Activated T-cell treated with anti-CD3 and anti-CD28 coated beads, Interleukin-2, amount 50 U/mL, for 72 hours (primary cell): ENCODE measurements at places on chromosomes 11 and 22. TPM values are rescaled to one million over a fixed set of nuclear protein-coding genes. Genes with fewer than 3 reads are reported as not detected.

DNA sequence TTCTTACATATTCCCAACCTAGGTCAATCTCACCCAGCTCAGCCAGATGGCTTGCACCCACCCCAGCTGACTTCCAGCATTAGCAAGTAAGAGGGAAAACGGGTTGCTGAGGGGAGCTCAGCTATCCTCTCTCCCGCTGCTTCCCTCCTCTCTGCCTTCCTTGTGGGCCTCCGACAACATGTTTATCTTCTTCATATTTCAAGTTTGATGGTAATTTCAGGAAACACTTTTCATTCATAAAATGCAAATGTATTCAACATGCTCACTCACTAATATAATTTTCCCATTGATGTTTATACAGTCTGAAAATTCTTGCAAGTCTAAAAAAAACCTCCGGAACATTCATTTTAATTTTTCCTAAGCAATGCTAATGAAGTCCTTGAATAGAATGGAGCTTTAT is 372.5 kb upstream of the B3GAT1 start:
- no peak overlapping the region for H3K4me3 ChIP-seq
- H3K27me3 ChIP-seq = peaks cover 30% of the 10 kb centered on the region
- DNase-seq = no peak
- H3K4me1 ChIP-seq = no peaks in the 10 kb centered on the region
- no peaks in the 10 kb centered on the region for H3K36me3 ChIP-seq

GRCh38 chr11:2535673-2536439 is 91.0 kb downstream of the KCNQ1 start:
- no peak for DNase-seq
- peaks cover 15% of the 10 kb centered on the region for H3K4me1 ChIP-seq
- no peak overlapping the region for H3K27ac ChIP-seq
- no peaks in the 10 kb centered on the region for H3K36me3 ChIP-seq
- H3K4me3 ChIP-seq = no peak overlapping the region

The SMTNL1 gene
- total RNA-seq = not detected

GRCh38 chr11:17991783-17992433 is 20.9 kb downstream of the SERGEF start:
- no peaks in the 10 kb centered on the region for H3K4me1 ChIP-seq
- peak; percentile 45 for DNase-seq
- H3K4me3 ChIP-seq = no peak overlapping the region
- no peak overlapping the region for H3K27ac ChIP-seq

- H3K4me3 ChIP-seq = no peak overlapping the region
- no peak overlapping the region for H3K27ac ChIP-seq
- peaks cover 6% of the 10 kb centered on the region for H3K36me3 ChIP-seq
- no peak for DNase-seq
These were observed 3.6 kb downstream of the MLC1 start for GRCh38 chr22:50081426-50082196.

DNA sequence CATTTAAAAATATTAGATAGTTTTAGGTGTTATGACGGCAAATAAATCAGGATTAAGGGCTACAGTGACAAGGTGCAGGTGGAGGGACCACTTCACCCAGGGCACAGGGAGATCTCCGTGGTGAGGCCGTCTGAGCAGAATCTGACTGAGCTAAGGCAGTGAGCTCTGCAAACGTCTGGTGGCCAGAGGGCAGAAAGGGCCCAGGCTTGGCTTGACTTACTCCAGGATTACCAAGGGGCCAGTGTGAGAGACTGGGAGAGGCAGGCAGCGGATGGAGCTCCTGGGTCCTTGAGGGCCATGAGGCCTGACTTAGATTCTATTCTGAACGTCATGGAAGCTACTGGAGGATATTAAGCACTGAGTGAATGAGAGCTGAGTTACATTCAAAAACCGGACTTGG is 125.9 kb upstream of the B3GAT1 start:
- H3K4me3 ChIP-seq = no peak overlapping the region
- H3K27me3 ChIP-seq = peaks cover 16% of the 10 kb centered on the region
- no peak overlapping the region for H3K27ac ChIP-seq
- no peaks in the 10 kb centered on the region for H3K36me3 ChIP-seq

DNA sequence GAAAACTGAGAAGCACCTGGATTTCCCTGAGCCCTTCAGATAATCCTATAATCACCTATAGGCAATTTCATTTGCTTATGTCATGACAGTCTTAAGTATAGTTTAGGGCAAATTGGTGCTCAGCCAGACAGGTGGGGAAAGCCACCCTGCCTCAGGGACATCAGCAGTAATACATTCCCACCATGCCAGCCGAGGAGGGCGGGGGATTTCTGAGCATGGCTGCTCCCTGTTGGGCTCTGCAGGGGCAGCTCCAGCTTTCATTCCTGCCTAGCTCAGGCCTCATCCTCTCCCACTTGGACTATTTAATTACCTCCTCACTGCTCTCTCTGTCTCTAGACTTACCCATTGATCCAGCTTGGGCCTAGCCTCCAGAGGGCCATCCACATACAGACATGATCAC is 9.0 kb upstream of the DRD2 start:
- H3K27me3 ChIP-seq = peaks cover 22% of the 10 kb centered on the region
- no peak overlapping the region for H3K4me3 ChIP-seq
- DNase-seq = no peak

GRCh38 chr11:34300926-34301295 is 56.9 kb downstream of the ABTB2 start:
- H3K4me1 ChIP-seq = peaks cover 11% of the 10 kb centered on the region
- no peak overlapping the region for H3K27ac ChIP-seq
- H3K36me3 ChIP-seq = no peaks in the 10 kb centered on the region

GRCh38 chr11:109956124-109956793 is 136.9 kb upstream of the ZC3H12C start:
- H3K27me3 ChIP-seq = peaks cover 7% of the 10 kb centered on the region
- H3K4me3 ChIP-seq = no peak overlapping the region
- DNase-seq = no peak

DNA sequence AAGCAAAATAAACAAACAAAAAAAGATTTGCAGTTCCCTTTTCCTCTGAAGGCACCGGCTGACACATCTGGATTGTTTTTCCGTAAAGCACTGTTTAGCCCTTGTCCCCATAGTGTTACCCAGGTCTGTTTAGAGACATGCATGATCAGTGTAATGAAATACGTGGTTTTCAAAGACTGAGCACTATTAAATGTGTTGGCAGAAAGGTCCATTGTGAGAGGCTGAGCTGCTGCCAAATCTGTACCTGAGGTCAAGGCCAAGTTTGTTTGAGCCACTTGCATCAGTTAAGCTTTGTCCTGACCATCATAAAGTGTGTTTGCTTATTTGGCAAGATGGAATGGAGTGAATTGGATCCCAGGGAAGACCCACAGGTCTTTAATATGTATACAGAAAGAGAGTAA is 26.3 kb downstream of the CTR9 start:
- H3K4me3 ChIP-seq = no peak overlapping the region
- H3K27me3 ChIP-seq = no peaks in the 10 kb centered on the region
- peaks cover 19% of the 10 kb centered on the region for H3K36me3 ChIP-seq
- no peak for DNase-seq
- H3K27ac ChIP-seq = peak overlapping the region; percentile 61

DNA sequence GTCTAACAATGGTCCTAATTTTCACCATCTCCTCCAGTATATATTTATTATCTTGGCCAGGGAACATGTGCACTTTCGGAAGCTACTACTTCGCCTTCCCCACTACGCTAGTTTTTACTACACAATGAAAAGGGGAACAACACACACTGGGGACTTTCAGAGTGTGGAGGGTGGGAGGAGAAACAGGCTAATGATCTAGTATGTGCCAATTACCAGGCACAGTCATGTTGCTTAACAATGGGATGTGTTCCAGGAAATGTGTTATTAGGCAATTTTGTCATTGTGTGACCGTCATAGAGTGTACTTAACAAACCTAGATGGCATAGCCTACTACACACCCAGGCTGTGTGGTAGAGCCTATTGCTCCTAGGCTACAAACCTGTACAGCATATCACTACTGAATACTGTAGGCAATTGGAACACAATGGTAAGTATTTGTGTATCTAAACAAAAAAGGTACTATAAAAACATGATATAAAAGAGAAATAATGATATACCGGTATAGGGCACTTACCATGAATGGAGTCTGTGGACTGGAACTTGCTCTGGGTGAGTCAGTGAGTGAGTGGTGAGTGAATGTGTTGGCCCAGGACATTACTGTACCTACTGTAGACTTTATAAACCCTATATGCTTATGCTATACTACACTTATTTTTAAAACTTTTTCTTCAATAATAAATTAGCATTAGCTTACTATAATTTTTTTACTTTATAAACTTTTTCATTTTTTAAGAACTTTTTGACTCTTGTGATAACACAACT is 20.1 kb upstream of the CUL5 start:
- no peaks in the 10 kb centered on the region for H3K4me1 ChIP-seq
- H3K27ac ChIP-seq = no peak overlapping the region
- H3K4me3 ChIP-seq = no peak overlapping the region
- no peak for DNase-seq

- no peaks in the 10 kb centered on the region for H3K36me3 ChIP-seq
- no peak overlapping the region for H3K27ac ChIP-seq
- peaks cover 5% of the 10 kb centered on the region for H3K4me1 ChIP-seq
- H3K4me3 ChIP-seq = no peak overlapping the region
- no peak for DNase-seq
These were observed 6.1 kb downstream of the INS start for GRCh38 chr11:2154889-2155288.

- H3K4me1 ChIP-seq = peaks cover 2% of the 10 kb centered on the region
- peaks cover 43% of the 10 kb centered on the region for H3K27me3 ChIP-seq
- H3K36me3 ChIP-seq = no peaks in the 10 kb centered on the region
These were observed 5.7 kb upstream of the PVALB start for GRCh38 chr22:36822581-36822980.

DNA sequence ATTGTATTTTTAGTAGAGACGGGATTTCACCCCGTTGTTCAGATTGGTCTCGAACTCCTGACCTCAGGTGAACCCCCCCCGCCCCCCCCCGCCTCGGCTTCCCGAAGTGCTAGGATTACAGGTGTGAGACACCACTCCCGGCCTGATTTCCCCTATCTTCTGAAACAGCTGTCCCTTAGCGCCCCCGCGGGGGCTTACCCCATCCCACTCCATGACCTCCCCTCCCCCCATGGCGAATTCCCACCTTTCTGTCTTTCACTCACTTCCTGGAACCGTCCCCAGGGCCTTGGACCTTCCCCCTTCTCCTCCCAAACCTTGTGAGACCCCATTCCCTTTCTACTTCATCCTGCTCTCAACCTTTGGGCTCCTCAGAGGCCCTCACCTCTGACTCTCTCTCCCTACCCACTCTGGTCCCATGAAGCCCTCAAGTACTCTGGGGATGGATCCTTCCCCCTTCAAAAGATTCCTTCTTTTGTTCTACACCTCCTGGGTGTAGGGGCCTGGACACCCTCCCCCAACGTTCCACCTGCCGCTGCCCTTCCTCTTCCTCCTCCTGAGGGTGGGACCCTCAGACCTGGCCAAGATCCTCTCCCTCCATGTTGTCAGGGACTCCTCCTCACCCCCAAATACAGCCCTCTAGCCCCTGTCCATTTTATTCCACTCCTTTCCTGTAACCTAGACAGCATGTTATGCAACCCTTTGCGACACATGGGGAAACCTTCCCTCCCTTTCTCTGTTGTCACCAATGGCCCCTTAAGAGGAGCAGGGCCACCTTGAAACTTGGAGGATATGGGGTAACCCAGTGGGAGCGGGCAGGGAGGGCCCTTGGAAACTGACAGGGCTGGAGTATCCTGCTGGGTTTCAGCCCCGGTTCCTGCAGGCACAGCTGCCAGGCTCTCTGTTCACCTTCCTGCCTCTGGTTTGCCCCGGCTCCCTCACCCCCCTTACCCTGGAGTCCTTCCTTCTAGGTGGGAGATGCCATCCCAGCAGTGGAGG is 1.1 kb downstream of the PRDX5 start:
- H3K4me3 ChIP-seq = peak overlapping the region; percentile 88
- no peak for DNase-seq
- H3K4me1 ChIP-seq = peaks cover 59% of the 10 kb centered on the region
- peaks cover 9% of the 10 kb centered on the region for H3K36me3 ChIP-seq

The RPS25 gene
- total RNA-seq = 1,893 TPM

DNA sequence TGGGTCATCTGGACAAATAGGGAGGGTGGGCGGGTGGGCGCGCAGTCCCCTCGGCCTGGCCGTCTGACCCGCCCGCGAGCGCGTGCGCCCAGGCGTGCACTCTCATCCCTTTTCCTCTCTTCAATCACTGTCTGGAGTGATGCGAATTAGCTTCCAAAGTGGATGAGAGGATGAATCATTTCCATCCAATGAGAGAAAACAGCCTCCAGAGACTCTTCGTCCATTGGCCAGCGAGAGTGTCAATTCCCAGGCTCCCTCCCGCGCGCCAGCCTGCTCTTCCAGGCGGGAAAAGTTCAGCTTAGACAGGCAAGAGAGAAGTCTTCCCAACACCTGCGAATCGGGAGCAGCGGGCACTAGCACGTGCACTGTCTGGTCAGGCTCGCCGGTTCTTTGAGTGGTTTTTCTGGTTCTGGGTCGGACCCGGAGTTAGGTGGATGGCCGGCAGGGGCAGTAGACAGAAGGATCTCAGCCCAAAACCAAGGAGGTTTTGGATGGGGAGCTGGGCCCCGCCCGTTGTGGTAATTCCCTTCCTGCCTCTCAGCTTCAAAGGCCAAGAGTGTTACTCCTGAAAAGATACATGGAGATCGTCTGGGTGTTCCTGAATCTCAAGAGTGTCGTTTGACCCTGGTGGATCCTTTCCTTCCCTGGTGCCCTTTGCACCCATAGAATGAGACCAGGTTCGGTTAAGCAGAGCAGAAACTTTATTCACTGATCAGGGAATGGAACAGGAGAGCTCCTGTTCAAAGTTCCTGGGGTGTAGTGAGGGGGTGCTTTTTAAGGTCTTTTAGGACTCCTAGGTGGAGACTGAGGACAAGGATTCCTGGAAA is 33.4 kb upstream of the GLYATL1 start:
- H3K36me3 ChIP-seq = no peaks in the 10 kb centered on the region
- H3K27me3 ChIP-seq = peaks cover 76% of the 10 kb centered on the region
- H3K27ac ChIP-seq = no peak overlapping the region
- no peaks in the 10 kb centered on the region for H3K4me1 ChIP-seq
- no peak for DNase-seq
